ENCODE measurements at places on chromosomes 16 and 17.

- DNase-seq = no peak
These were observed 1.2 kb upstream of the C1QL1 start for GRCh38 chr17:44969144-44969780.

DNA sequence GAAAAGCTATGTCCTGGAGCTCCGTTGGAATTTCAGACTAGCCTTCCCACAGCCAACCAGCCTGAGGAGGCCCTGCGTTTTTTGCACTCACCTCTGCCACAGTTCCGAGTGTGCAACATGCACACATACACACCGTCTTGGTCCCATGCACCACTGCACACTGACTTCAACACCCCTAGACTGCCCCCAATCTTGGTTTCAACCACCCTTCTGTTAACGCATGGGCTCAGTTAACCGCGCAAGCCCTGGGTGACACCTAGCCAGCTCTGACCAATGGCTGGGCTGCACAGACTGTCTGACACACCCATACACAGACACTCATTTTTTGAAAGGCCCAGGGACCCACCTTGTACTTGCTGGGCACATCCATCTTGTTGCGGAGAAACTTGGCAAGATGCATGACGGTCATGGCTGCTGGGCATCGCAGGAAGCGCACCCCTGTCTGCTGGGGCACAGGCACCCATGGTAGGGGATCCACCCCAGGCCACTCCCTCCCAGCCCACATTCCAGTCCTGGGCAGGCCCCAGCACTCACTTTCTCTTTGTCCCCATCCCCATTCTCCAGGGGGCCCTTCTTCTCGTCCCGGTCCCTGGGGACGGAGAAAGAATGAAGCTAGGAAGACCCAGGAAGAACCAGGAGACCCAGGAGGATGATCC, 8.0 kb downstream of the CISD3 start:
- DNase-seq = no peak

GRCh38 chr17:7177954-7178477, 1.2 kb downstream of the ASGR1 start:
- no peak for DNase-seq

GRCh38 chr16:69107316-69107962, 2.0 kb downstream of the HAS3 start:
- DNase-seq = no peak

DNA sequence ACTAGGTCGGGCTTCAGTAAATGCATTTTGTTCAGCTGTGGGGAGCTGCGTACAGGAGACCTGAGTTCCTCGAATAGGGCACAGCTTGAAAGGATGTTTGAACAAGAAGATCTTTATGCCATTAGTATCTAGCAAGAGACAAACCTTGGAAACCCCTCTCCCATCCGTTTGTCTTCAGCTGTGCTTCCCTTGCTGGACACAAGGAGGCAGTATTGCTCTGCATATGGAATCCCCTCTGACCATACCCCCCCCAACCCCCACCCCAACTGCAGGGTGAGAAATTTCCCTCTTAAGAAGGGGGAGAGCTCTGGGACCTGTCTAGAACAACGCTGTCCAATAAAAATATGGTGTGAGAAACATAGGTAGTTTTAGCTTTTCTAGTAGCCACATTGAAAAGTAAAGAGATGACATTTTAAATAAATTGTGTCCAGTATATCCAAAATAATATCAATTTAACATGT, 1.6 kb downstream of the MRM1 start:
- no peak for DNase-seq

DNA sequence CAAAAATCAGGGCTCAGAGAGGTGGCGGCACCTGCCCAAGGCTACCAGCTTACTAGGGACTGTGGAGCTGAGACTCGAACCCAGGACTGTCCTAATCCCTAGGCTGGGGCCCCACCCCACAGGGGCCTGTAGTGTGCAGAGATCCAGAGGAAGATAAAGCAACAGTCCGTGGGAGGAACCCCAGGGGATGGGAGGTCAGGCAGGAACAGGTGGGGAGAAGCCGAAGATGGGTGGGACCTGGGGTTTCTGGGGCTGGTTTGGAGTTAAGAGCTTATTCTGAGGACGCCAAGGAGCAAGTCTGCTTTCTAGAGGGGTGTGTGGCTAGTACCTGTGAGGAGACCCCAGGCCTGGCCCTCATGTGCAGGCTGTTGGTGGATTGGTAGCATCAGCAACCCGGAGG, 14.9 kb downstream of the C16orf74 start:
- no peak for DNase-seq

DNA sequence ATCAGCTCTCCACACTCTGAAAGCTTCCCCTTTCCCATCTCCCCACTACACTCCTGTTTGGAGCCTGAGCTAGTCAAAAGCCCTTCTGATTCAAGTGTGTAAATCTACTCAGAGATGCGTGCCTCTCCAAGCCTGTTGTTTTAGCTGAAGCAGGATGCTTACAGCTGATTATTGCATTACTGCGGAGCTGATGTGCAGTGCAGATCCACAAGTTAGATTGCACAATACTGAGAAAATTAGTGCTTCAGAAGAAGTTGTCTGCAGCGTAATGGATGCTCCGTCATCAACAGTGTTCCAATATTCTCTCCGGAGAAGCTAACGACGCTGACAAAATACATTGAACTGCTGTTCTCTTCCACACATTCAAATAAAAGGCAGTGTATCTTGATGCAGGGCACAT, 44.8 kb upstream of the NLRP1 start:
- DNase-seq = no peak
